ENCODE measurements at places on chromosomes 12 and 14. TPM values are rescaled to one million over a fixed set of nuclear protein-coding genes. Genes with fewer than 3 reads are reported as not detected.

Gene TOMM20L
- total RNA-seq: not detected

Gene ADCY6
- total RNA-seq: 0.60 TPM

Gene TTC6
- total RNA-seq: not detected

Gene TAS2R7
- total RNA-seq: not detected

Gene ACSM4
- not detected for total RNA-seq

Gene CDK17
- total RNA-seq: 57.3 TPM

Gene AGAP2
- total RNA-seq: 17.5 TPM

Gene SLC48A1
- 12.8 TPM for total RNA-seq

Gene LRRC10
- total RNA-seq: not detected

Gene BEST3
- total RNA-seq: not detected

Gene SDSL
- 0.20 TPM for total RNA-seq

Gene IFI27L1
- total RNA-seq: 11.4 TPM

Gene KRT75
- total RNA-seq: not detected

Gene FAM181A
- total RNA-seq: not detected

Gene GPRC5D
- 0.44 TPM for total RNA-seq

Gene MYF6
- not detected for total RNA-seq

Gene MDM2
- 90.8 TPM for total RNA-seq

Gene CELA1
- total RNA-seq: not detected

Gene TEP1
- total RNA-seq: 120 TPM

Gene RFX4
- not detected for total RNA-seq

Gene NRXN3
- total RNA-seq: not detected

GRCh38 chr14:99961826-99962518, 103.2 kb upstream of the EVL start:
- no peak for DNase-seq

- no peak for DNase-seq
Observed at GRCh38 chr12:101256266-101256665, 23.6 kb upstream of the UTP20 start.

GRCh38 chr14:21050597-21050996, 7.0 kb upstream of the RNASE8 start:
- no peak for DNase-seq

GRCh38 chr12:26156201-26156871, 31.5 kb upstream of the BHLHE41 start:
- peak; percentile 35 for DNase-seq

DNA sequence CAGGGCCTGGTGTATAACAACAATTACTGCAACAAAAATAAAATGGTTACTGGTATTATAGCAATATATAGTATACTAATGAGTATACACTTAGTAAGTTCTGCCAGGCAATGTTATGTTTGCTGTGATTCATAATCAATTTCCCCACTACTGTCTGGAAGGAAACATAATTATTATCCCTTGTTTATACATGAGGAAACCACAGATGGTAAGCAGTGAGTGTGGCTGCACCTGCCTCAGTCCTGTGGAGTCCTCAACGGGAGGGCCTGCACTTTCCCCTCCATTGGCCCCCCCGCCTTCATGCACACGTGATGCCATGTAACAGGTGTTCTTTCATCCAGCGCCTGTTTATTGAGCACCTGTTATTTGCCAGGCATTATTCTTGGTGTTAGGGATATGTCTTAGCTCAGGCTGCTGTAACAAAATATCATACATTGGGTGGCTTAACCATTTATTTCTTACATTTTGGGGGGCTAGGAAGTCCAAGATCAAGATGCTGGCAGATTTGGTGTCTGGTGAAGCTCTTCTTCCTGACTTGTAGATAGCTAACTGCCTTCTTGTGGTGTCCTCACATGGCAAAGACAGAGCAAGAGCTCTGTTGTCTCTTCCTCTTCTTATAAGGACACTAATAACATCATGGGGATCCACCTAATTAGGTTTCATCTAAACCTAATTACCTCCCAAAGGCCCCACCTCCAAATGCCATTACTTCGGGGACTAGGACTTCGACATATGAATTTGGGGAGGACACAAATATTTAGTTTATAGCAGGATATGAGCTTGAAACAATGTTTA, 59.5 kb upstream of the CHGA start:
- DNase-seq: no peak

- no peak for DNase-seq
Observed at GRCh38 chr14:69137843-69138535, 14.9 kb downstream of the DCAF5 start.

DNA sequence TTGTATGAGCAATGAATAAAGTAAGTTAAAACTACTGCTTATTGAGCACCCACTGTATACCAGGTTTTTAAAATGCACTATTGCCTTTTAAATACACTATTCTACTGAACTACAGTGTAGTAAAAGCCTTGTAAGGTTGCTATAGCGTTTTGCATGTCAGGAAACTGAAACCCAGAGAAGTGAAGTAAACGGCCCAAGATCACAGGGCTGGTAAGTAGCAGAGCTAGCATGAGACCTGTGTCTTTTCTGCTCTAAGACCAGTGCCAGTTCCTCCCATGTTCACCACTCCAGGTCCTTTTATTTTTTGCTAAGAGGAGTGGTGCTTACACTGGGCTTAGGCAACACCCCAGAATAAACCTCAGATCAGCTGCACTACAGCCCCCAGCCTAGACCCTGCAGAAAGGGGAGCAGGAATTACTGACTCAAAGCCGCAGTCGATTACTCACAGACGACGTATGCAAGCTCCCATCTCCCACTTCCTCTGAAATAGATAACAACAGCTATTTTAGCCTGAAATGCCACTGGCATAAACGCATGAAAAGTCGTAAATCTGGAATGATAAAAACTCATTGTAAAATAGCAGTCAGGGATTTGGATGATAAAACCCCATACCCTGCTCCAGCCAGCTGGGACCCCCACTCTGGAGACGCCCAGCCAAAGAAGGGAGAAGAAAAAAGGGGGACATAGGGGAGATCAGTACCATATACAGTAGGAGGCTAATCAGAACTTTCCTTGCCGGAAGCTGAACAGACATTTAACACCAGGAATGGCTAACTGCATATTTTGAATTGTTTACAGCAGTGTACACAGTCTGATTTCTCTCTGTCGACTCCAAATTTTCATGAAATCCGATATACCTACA, 108.3 kb downstream of the NUAK1 start:
- no peak for DNase-seq

DNA sequence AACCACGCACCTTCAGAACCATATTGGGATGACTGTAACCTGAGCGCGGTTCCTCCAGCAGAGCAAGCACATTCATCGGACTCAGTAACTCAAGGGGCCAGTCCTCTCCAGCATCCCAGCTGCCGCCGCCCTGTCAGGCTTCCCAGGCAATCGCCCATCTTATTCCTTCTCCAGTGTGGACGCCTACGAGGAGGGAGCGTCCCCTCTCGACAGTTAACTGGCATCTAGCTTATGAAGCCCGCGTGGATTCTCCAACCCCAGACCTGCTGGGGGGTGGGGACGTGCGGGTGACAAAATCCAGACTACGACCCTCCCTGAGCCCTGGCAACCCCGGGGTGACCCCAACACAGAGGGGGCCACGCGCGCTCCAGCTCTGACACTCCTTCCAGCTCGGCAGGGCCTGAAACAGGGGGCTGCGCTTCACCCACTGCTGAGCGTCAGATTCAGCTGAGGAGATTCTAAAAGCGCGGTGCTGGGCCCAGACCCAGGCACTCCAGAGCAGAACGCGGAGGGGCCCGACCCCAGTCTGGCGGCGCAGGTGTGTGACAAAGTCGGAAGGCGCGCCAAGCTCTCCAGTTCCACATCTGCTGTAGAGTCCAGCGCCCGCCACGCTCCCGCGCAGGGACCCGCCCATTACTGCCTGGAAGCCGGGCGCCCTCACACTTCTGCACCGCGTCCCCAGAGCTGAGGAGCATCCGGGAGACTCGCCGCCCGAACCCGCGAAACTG, 43.9 kb upstream of the ESR2 start:
- peak; percentile 36 for DNase-seq

GRCh38 chr14:91956616-91957015, 9.1 kb upstream of the FBLN5 start:
- no peak for DNase-seq

DNA sequence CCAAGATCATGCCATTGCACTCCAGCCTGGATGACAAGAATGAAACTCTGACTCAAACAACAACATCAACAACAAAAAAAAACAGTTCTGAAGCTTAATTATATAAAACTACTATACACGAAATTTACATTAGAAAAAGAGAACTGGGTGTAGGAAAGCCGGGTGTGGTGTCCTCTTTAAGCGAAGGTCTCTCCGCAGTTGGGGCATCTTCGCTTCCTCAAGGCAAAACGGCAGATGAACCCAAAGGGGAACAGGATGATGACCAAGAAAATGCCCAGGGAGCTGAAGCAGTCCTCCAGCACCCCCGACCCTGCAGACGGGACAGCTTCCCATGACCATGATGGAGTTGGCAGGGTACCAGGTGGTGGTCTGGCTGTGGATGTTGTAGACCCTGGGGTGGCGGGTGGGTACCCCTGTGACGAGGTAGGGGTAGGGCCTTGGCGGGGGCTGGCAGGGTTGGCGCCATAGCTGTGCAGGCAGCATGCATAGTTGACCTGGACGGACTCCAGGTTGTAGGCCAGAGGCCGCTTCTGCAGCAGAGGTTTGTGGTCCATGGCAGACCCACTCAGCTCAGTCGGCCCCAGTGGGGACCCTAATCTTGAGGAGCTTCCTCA, 18.2 kb upstream of the BCAT1 start:
- DNase-seq: no peak

DNA sequence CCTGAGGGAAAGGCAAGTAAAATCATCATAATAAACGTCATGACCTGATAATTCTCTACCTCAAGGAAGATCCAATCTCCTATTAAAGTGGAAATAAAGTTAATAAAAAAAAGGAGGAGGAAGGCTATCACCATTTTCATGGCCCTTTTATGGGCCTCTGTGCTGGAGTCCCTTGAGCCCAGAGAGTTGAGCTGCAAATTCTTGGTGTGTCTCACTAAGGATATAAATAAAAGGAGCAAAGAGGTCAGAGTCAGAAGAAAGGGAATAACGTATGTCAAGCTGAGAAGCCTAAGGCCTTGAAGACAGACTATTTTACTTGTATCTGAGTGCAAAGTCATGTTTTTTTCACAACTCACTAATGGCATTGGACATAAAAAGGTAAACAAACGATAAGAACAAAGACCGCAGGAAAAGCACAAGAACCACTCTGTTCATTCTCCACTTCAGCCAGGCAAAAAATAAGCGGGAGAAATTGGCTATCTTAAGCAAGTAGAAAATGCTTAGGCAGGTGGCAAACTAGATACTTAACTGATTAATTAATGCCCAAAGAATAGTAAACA, 12.0 kb upstream of the SMIM10L1 start:
- DNase-seq: no peak

- DNase-seq: no peak
Observed at GRCh38 chr14:77804592-77804991, 4.7 kb downstream of the ADCK1 start.

DNA sequence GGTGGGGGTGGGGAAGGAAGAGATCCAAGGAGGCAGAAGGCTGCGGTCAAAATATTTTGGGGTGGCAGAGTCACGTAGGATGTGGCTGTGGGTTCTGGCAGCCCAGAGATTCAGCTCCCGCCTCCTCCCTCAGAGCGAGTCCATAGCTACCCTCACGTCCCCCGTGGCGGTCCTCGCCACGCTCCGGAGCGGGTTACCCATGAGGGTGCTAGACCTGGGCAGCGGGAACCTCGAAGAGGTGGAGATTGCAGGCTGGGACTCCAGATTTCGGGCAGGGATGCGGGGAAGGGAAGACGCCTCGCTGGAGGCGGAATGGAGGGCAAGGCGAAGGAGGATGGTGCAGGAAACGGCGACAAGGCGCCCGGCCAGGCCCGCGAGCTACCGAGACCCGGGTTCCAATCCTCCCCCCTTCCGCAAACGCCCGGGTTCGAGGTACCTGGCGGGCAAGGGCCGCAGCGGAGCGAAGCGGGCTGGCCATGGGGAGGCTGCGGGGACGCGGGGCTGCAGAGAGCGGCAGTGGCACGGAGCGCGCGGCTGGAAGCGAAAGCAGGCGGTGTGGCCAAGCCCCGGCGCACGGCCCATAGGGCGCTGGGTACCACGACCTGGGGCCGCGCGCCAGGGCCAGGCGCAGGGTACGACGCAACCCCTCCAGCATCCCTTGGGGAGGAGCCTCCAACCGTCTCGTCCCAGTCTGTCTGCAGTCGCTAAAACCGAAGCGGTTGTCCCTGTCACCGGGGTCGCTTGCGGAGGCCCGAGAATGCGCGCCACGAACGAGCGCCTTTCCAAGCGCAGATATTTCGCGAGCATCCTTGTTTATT, 46.2 kb downstream of the BCAT1 start:
- DNase-seq: peak; percentile 26

DNA sequence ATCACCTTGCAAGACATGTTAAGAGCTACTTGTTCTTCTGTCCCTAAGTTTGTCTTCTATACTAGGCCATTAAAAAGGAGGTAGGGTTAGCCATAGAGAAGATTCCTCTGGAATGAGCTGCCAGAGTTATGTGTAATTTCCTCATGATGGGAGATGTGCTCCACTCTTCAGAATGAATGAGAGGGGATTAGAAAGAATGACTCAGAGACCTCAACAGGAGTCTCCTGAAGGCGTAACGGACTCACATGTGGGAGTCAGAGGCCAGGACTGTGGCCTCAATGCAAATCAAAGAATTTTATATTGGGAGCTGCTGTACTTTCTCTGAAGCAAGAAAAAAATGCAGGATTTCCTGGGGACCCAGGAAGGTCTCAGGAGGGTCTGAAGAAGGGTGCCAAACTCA, 87.8 kb upstream of the ATXN7L3B start:
- no peak for DNase-seq

DNA sequence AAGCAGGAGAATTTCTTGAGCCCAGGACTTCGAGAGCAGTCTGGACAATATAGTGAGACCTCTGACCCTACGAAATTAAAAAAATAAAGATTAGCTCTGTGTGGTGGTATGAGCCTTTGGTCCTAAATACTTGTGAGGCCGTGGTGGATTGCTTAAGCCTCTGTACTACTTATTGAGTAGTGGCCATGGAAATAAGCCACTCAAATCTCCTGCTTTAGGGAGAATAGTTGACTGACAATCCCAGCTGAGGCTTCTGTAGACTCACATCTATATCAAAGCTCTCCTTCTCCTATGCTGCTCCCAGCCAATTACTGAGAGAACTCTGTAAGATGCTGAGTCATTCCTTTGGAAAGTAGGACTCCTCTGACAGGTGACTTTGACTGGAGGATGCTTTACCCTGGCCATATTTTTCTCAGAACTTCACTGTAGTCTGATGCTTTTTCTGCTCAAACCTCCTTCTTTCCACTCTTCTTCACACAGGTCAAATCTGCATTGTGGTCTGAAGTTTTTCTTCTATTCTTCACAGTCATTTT, 420.2 kb downstream of the SLC6A15 start:
- DNase-seq: no peak

- no peak for DNase-seq
Observed at GRCh38 chr12:29102741-29103140, 46.3 kb upstream of the FAR2 start.

GRCh38 chr12:93011100-93011499, 82.0 kb upstream of the EEA1 start:
- DNase-seq: no peak

- DNase-seq: no peak
Observed at GRCh38 chr14:23299211-23299957, 3.3 kb downstream of the PPP1R3E start.

GRCh38 chr14:104882991-104883660, 18.1 kb downstream of the CEP170B start:
- DNase-seq: no peak
